A549 treated with RU486 at 1 μM for 4 hours (cell line): ENCODE measurements at places on chromosomes 12 and 14. TPM values are rescaled to one million over a fixed set of nuclear protein-coding genes. Genes with fewer than 3 reads are reported as not detected.

Gene STYK1
- total RNA-seq = 0.14 to 0.63 TPM (median 0.35 TPM) in 5 replicates

Gene GSC
- 0.34 to 0.55 TPM (median 0.39 TPM) in 5 replicates for total RNA-seq

Gene GPR84
- not detected in 5 replicates for total RNA-seq

Gene C12orf60
- 0.95 to 1.9 TPM (median 1.7 TPM) in 5 replicates for total RNA-seq

Gene TBX3
- 20.5 to 30.0 TPM (median 27.8 TPM) in 5 replicates for total RNA-seq

Gene SIX1
- total RNA-seq = 4.3 to 10.1 TPM (median 9.5 TPM) in 5 replicates

Gene FBXO21
- 32.7 to 45.1 TPM (median 41.4 TPM) in 5 replicates for total RNA-seq

Gene GARIN6
- total RNA-seq = not detected in 5 replicates

Gene RD3L
- not detected in 5 replicates for total RNA-seq

Gene STAC3
- total RNA-seq = 0.26 to 0.50 TPM (median 0.30 TPM) in 5 replicates

Gene AKAP6
- 0.15 to 0.96 TPM (median 0.70 TPM) in 5 replicates for total RNA-seq

Gene GXYLT1
- 4.6 to 16.1 TPM (median 14.6 TPM) in 5 replicates for total RNA-seq

Gene PLA2G1B
- not detected in 5 replicates for total RNA-seq

Gene KRT80
- 46.7 to 71.8 TPM (median 60.6 TPM) in 5 replicates for total RNA-seq

Gene SOAT2
- 0.15 to 0.29 TPM (median 0.23 TPM) in 5 replicates for total RNA-seq

Gene SLC4A8
- 1.0 to 1.6 TPM (median 1.3 TPM) in 5 replicates for total RNA-seq

Gene CD69
- total RNA-seq = not detected in 5 replicates

Gene SERPINA1
- 0.45 to 3.1 TPM (median 0.61 TPM) in 5 replicates for total RNA-seq

Gene OXA1L
- 147 to 168 TPM (median 162 TPM) in 5 replicates for total RNA-seq

Gene SLC17A8
- 0.02 TPM in 1 of 5 replicates, not detected in the others for total RNA-seq

Gene GPR137C
- total RNA-seq = 0.07 to 0.36 TPM (median 0.10 TPM) in 5 replicates

Gene HSPA2
- total RNA-seq = 33.3 to 42.6 TPM (median 40.0 TPM) in 5 replicates

Gene CCDC177
- not detected in 5 replicates for total RNA-seq

Gene KRT77
- total RNA-seq = not detected in 5 replicates

Gene TSPAN19
- total RNA-seq = 0.18 TPM in 1 of 5 replicates, not detected in the others

Gene FAM90A1
- total RNA-seq = 0.07 to 0.08 TPM (median 0.08 TPM) in 3 of 5 replicates, not detected in the others
